Fibroblast of mammary gland (primary cell): ENCODE measurements at places on chromosomes 2 and 18.

- no peak for DNase-seq
These were observed 182.1 kb upstream of the CCDC68 start for GRCh38 chr18:55141318-55141717.

- DNase-seq = no peak
These were observed 193.2 kb upstream of the TWIST2 start for GRCh38 chr2:238654479-238655197.

- DNase-seq = peak; percentile 82
These were observed 177.4 kb downstream of the TWIST2 start for GRCh38 chr2:239025096-239025801.

- no peak for DNase-seq
These were observed 240.8 kb downstream of the DPP10 start for GRCh38 chr2:114683251-114683650.

DNA sequence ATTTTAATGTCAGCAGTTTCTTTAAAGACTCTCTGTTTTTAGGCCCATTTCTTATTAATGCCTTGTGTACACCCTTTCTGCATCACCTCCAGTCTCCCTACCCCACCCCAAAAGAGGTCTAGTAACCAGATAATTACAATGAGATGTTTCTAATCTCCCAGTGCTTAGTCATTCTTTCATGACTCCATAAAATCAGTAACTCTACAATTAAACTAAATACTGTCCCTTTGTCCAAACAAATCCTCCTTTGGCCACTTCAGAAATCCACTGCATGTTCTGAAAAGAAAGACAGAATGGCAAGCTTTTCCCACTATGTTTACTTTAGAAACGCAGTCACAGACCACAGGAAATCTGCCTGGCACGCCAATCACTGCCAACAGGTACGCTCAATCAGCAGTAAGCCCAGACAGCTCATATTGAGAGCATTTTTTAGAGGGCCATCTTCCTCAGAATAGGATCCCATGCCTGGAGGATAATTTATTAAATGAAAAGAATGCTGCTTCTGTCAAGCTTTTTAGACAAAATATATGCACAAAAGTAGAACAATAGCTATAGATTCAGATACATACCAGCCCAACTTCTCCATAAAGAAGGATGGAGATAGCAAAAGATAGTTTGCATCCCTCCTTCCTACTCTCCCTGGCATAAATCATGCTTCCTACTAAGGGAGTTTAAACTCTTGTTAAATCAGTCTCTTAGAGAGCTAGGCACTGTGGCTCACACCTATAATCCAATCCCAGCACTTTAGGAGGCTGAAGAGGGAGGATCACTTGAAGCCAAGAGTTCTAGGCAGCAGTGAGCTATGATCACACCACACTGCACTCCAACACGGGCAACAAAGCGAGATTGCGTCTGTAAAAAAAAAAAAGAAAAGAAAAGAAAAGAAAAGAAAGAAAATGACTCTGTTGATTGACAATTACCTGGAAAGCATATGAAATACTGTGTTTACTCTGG, 14.6 kb downstream of the CLASP1 start:
- DNase-seq = peak; percentile 14

- no peak for DNase-seq
These were observed 340.2 kb upstream of the HNRNPA3 start for GRCh38 chr2:176872406-176872805.

DNA sequence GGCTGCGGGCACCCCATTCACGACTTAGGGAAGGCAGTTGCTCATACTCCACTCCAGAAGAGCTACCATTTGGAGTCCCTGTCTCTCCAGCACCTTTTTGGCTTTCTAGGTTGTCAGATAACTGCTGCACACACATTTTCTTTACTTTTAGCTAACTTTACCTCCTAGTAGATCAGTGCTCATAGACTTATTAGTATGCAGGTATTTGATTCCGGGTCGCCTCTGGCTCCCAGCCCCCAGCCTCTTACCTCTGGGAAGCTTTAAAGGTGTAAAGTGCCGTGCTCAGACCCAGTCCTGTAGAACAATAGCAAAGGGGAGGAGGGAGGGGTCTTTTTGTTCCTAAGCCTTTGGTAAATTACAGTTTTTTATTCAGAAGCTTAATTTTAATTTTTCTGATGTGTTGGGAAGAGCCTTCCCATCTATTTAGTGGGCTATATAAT, 102.9 kb downstream of the SPTBN1 start:
- no peak for DNase-seq

GRCh38 chr18:34709750-34710441, at the start of gene DTNA:
Gene DTNA, plus strand, starts transcription at chr18:34710298. Its CDS starts 45,679 bp downstream, at chr18:34755977.
- DNase-seq = peak; percentile 98

DNA sequence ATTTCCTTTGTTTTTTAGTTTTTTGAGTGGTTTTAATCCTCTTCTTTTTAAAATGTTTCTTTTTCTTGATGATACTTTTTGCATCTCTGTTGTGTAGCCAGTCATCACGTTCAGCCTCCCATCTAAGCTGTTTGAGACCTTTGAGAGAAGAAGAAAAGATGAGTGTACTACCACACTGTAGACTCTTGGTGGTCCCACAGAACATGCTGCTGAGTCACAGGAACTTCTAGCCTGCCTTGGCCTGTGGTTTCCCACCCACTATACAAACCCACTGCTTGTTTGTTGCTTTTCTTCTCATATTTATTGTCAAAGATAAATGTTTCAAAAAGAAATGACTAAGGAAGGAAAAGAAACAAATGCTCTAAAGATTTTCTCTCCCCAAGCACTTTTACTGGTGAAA, 5.5 kb downstream of the CEBPZOS start:
- peak; percentile 38 for DNase-seq

DNA sequence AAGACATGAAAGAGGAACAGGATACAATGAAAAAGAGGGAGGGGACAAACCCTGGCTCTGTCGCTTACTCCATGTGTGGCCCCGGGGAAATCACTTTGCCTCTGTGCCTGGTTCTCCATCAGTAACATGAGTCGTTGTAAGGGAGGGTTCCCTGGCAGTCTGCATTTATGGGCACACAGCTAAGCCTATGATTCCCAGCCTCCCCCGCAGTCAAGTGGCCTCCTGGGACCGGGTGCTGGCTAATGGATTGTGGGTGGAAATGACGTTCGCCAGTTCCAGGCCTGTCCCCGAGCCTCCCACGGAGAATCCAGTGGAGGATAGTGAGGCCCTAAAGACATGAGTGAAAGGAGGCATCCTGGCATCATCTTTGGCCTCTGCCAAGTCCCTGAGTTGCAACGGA, 42.7 kb downstream of the SFXN5 start:
- peak; percentile 74 for DNase-seq

DNA sequence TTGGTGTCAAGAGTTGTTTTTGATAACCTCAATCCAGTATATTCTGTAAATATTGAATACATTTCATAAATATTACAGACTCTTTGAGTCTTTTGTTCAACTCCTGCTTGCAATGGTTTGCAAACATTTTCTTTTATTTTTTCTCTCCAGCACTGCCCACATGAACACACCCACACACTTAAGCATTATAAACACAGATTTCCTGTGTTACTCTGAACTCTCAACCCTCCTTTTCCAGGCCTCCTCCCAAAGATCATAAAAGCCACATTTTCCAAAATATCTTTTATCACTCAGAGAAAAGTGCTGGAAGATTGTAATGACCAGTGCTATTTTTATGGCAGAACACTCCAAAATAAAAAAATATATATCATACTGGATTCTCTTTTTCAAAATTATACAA, 20.5 kb downstream of the ARHGAP25 start:
- no peak for DNase-seq

DNA sequence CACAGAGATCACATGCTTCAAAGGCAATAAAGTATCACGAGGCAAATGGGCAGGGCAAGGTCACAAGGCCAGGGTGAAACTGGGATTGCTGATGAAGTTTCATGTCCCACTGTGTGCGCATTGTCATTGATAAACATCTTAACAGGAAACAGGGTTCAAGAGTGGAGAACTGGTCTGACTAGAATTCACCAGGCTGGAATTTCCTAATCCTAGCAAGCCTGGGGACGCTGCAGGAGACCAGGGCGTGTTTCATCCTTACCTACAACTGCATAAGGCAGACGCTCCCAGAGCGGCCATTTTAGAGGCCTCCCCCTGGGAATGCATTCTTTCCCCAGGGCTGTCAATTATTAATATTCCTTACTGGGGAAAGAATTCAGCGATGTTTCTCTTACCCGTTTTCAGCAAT, 33.2 kb downstream of the PTPN4 start:
- DNase-seq = no peak

DNA sequence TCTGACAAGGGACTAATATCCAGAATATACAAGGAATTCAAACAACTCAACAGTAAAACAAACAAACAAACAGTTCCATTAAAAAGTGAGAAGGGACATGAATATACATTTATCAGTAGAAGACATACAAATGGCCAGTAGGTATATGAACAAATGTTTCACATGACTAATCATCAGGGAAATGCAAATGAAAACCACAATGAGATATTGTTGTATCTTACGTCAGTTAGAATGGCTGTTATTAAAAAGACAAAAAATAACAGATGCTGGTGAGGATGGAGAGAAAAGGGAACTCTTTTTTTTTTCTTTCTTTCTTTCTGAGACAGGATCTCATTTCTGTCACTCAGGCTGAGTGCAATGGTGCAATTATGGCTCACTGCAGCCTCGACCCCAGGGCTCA, 175.5 kb downstream of the CAMKMT start:
- DNase-seq = peak; percentile 32

DNA sequence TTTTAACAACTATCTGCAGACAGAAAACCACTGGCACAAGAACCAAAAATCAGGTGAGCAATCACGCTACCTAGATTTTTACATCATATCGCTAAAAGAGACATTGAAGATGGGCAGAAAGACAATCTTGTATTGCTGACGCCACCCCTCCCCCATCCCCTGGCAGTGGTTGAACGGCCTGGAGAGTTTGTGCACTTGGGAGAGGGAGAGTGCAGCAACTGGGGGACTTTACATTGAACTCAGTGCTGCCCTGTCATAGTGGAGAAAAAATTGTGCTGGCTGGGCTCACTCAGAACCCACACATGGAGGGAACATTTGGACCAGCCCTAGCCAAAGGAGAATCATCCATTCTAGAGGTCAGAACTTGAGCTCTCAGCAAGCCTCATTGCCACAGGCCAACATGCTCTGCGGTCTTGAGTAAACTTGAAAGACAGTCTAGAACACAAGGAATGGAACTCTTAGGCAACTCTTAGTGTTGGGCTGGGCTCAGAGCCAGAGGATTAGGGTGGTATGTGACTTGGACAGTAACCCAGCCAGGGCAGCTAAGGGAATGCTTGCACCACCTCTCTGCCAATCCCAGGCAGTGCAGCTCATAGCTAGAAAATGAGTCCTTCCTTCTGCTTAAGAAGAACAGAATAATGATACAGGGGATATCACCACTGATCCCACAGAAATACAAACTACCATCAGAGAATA, 220.0 kb upstream of the CYP26B1 start:
- peak; percentile 91 for DNase-seq

- no peak for DNase-seq
These were observed 551.7 kb upstream of the NETO1 start for GRCh38 chr18:73419531-73419930.

DNA sequence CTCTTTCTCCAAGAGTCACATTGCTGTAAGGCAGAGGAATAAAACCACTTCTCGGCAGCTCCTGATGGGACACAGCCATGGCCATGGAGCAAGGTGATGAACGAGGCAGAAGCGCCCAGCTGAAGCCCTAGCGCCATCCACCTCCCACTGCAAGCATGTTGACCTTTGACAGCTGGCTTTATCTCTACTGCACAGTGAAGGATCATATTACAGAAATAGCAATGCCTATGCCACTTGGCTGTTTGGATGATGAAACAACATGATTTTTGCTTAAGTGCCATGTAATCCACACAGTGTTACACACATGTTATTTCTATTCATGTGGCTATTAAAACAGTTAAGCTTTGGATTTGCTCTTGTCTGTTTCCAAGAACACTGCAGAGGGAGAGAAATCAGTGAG, 167.7 kb downstream of the VAPA start:
- DNase-seq = no peak

GRCh38 chr18:78641689-78642231, 337.9 kb upstream of the SALL3 start:
- no peak for DNase-seq

DNA sequence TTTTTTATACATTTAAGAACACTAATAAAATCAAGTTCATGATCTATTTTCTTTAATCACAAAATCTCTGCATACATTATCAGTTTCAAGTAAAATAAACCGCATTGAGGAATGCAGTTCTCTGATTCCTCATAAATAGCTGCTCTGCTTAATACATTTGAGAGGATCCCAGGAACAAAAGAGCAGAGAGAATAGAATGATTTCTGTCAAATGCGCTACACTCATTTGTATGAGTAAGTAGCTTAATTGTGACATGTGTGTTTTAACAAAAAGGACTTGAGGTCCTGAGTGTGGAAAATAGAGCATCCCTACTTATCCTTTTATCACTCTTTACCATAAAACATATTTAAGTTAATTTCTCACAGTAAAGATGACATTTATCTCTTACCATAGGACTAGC, 134.0 kb downstream of the PID1 start:
- no peak for DNase-seq

DNA sequence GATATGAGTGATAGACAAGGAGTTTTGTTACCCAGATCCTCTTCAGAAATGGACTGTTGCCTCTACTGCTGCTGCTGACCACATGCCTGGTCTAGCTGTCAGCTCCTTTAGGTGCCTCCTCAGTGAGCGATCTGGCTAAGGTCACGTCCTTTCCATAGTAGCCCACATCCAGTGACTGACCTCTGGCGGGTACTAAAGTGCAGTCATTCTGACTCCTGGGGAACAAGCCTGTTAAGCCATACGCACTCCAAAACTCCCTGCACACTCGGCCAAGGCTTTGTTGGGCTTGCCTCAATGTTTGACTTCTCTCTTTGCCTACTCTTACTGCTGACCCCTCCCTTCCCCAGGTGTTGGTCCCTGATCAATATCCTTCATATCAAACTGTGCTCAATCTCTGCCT, 685.2 kb downstream of the IRS1 start:
- DNase-seq = peak; percentile 65

DNA sequence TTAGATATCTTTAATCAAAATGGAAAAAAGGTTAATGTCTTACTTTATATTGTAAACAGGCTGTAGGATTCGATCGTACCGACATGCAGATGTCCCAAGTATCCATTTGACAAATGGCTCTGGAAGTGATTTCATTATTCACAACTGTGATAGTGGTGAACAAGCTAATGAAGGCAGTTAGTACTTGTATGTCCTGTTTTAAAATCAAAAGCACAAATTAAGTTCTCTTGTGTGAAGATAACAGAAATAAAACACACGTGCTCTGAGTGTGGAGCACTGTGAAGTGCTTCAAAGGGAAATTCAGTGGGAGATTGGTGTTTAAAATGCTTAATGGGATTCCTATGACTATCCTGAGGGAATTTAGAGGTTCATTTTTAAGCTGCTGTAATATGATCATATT, 8.6 kb upstream of the LRP1B start:
- DNase-seq = no peak
